Glutamatergic neuron (in vitro differentiated cells): ENCODE measurements at places on chromosomes 1 and 21. TPM values are rescaled to one million over a fixed set of nuclear protein-coding genes. Genes with fewer than 3 reads are reported as not detected.

GRCh38 chr1:192442736-192443135, 125.9 kb downstream of the RGS21 start:
- no peak for DNase-seq

GRCh38 chr1:206952171-206952570, 5.9 kb upstream of the PIGR start:
- no peak for DNase-seq

DNA sequence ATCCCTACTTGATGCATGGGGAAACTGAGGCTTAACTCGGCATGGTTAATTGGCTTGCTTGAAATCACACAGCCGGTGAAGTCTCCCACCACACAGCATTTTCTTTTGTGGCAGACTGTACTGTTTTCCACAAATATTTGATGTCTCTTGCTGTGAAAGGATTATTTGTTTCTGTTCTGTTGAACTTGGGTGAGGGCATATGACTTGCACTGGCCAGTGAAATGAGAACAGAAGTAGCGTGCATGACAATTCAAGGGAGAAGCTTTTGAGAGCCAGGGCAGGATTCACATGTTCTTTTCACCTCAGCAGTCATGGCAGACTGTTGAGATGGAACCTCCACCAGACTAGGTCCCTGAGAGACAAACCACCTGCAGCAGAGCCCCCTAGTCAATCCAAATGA, 11.7 kb upstream of the AK2 start:
- no peak for DNase-seq

Gene GUCA2A
- total RNA-seq, result not detected

GRCh38 chr1:111690306-111690617, 48.9 kb downstream of the INKA2 start:
- no peak for DNase-seq

DNA sequence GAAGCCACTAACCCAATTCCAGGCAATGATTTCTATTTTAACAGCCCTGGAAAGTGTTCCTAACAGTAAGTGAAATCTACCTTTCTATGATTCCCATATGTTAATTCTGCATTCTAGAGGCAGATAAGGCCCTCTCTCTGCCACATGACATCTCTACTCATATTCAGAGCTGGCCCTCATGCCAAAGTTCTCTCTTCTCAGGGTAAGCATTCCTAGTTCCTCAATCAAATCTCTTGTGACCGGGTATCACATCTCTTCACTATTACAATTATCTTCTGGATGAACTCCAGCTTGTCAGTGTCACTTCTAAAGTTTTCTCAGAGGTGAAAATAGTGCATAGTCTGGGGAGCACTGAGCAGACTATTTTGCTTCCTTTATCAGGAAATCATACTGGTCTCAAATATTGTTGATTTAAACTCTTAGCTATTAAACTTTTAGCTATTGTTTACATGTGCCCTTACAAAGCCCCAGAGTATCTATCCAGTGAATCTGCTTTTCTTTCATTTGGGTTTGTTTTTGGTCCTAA, 66.4 kb upstream of the TNFSF18 start:
- DNase-seq, result no peak

GRCh38 chr1:3788756-3789420, 7.4 kb downstream of the LRRC47 start:
- DNase-seq, result no peak

Gene CLDN17
- total RNA-seq, result not detected

DNA sequence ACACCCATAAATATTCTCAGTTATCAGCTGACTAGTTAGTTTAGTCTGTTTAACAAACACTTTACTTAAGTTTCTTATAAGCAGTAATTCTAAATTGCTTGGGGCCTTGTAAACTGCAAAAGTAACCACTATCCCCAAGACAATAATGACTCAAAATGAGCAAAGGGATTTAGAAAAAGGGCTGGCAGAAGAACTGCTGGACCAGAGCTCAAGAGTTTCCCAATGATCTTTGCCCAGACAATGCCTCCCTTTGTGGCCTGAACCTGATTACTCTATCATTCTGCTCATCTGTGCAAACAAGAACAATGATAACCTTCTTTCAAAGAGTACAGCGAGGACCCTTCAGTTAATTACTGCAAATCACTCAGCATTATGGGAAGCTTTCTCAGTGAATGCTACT, 123.5 kb downstream of the TIAM1 start:
- DNase-seq, result no peak

DNA sequence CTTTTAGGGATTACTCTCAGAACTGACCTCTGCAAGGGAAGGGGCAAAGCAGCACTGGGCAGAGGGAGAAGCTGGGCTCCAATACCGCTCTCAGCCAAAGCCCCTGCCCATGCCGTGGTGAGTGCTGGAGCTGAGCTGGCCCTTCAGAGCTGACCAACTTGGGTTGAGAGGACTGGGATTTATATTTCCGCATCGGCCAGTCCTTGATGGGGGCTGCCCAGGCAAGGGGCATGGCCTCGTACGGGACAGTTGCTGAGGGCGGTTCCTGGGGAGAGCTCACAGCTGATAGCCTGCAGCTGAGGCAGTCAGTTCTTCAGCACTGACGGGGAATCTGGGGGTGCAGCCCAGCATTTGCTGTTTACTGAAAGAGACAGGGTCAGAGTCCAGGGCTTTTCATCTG, 8.0 kb downstream of the HUNK start:
- no peak for DNase-seq

- no peak for DNase-seq
These were observed 366.9 kb upstream of the USP24 start for GRCh38 chr1:55582084-55582483.

DNA sequence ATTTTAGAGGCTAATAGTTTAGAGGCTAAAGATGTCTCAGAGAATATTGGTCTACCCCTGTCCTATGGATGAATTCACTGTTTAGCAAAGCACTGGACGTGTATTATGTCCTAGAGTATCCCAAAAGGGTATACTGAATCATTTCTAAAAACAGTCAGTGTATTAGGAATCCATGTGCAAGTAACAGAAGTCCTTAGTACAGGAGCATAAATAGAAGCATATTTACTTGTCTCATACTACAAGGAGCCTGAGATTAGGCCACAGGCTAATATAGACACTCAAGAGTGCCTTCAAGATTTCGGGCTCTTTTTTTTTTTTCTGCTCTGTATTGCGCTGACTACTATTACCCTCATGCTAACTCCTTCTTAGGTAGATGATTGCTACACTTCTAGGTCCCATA, 518.9 kb downstream of the USP25 start:
- DNase-seq, result no peak
